Skeletal muscle tissue (tissue), 5 donors: ENCODE measurements at places on chromosomes 11 and 22. TPM values are rescaled to one million over a fixed set of nuclear protein-coding genes. Genes with fewer than 3 reads are reported as not detected.

Gene CENPM
- 5.7 TPM for total RNA-seq

Gene CERK
- 18.3 TPM for total RNA-seq

Gene MS4A15
- not detected for total RNA-seq

Gene TMEM191C
- under 0.01 TPM for total RNA-seq

Gene KCNK4
- total RNA-seq, result not detected

Gene MGAT3
- 2.1 TPM for total RNA-seq

Gene GAS2
- 42.8 TPM for total RNA-seq

Gene BLID
- total RNA-seq, result 0.52 TPM
